ENCODE measurements at places on chromosomes 2 and 18. TPM values are rescaled to one million over a fixed set of nuclear protein-coding genes. Genes with fewer than 3 reads are reported as not detected.
A peak's percentile ranks its signal among the peaks of the same experiment; 100 is the strongest.

The RNF125 gene
- 42.8 TPM for total RNA-seq

The UGT1A8 gene
- total RNA-seq, result not detected

The SPP2 gene
- total RNA-seq, result not detected

The TUBA3E gene
- not detected for total RNA-seq

The SIX3 gene
- not detected for total RNA-seq

The OR6B2 gene
- not detected for total RNA-seq

The SULT6B1 gene
- total RNA-seq, result not detected

The SNRPD1 gene
- 154 TPM for total RNA-seq

The MATN3 gene
- total RNA-seq, result not detected

The MLPH gene
- total RNA-seq, result not detected

DNA sequence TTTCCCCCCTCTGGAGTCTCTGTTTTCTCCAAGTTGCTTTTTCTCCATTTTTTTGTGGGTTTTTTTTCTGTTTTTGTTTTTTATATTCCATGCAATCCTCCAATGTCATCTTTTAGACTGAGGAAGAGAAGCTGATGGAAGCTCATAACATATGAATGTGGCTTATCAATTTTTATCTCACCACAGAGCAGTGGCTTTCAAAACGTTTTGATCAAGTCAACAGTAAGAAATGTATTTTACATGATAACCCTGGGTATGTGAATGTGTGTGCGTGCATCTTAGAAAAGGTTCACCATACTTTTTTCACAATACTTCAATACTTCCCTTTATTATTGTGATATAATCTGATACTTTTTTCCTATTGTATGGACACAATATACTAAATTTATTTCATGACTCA, 64.6 kb upstream of the CDCA7 start:
- no peaks in the 10 kb centered on the region for H3K27me3 ChIP-seq
- H3K36me3 ChIP-seq, result no peaks in the 10 kb centered on the region
- H3K4me3 ChIP-seq, result no peak overlapping the region
- no peaks in the 10 kb centered on the region for H3K4me1 ChIP-seq
- no peak for DNase-seq
- no peak overlapping the region for H3K27ac ChIP-seq

DNA sequence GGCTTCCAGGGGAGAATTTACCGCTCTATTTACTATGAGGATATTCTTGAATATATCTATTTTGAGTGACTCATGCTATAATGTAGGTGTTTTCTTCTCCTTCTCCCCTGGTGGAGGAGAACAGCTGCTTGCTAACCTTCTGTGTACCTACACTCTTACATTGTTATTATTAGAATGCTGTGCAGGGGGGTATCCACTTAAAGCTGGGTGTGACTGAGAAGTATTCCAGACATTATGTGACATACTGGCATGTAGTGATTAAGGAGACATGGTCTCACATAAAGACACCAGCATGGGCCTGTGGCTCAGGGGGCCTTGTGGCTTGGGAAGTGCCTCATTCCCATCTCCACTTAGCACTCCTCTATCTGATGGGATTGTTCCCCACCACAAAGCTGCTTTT, 287.9 kb downstream of the PTPRM start:
- DNase-seq, result no peak
- H3K4me3 ChIP-seq, result no peak overlapping the region
- no peak overlapping the region for H3K27ac ChIP-seq
- no peaks in the 10 kb centered on the region for H3K36me3 ChIP-seq

GRCh38 chr2:53569957-53570727, 197.5 kb upstream of the CHAC2 start:
- no peak overlapping the region for H3K4me3 ChIP-seq
- H3K4me1 ChIP-seq, result no peaks in the 10 kb centered on the region
- no peaks in the 10 kb centered on the region for H3K36me3 ChIP-seq
- H3K27me3 ChIP-seq, result no peaks in the 10 kb centered on the region
- no peak for DNase-seq

DNA sequence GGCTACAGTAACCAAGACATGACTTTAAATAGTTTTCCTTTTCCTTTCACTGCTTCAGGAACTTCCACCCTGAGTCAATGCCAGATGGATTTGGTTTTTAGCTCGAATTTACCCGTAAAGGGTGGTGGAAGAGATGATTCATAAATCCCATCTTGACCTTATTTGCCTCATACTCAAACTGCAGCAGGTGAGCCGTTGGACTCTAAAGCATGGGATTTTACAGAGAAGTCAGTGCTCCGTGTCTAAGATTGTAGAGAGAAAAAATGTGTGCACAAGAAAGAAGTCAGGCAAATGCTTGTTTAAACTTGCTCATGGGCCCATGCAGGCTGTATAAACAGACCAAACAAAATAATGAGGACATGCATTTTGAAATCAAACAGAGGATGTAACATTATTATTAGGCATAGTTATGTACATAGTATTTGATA, 369.7 kb upstream of the TRIB2 start:
- H3K4me3 ChIP-seq, result no peak overlapping the region
- DNase-seq, result no peak
- H3K27ac ChIP-seq, result no peak overlapping the region
- H3K36me3 ChIP-seq, result no peaks in the 10 kb centered on the region
- H3K27me3 ChIP-seq, result no peaks in the 10 kb centered on the region

- no peak overlapping the region for H3K27ac ChIP-seq
- H3K4me3 ChIP-seq, result no peak overlapping the region
- H3K27me3 ChIP-seq, result no peaks in the 10 kb centered on the region
- no peaks in the 10 kb centered on the region for H3K4me1 ChIP-seq
- DNase-seq, result no peak
Measured at GRCh38 chr2:19098467-19099160, 259.8 kb downstream of the OSR1 start.

- no peak overlapping the region for H3K4me3 ChIP-seq
- no peak for DNase-seq
- no peaks in the 10 kb centered on the region for H3K36me3 ChIP-seq
- H3K27me3 ChIP-seq, result no peaks in the 10 kb centered on the region
- H3K4me1 ChIP-seq, result no peaks in the 10 kb centered on the region
Measured at GRCh38 chr2:62142054-62142453, 53.9 kb upstream of the B3GNT2 start.

DNA sequence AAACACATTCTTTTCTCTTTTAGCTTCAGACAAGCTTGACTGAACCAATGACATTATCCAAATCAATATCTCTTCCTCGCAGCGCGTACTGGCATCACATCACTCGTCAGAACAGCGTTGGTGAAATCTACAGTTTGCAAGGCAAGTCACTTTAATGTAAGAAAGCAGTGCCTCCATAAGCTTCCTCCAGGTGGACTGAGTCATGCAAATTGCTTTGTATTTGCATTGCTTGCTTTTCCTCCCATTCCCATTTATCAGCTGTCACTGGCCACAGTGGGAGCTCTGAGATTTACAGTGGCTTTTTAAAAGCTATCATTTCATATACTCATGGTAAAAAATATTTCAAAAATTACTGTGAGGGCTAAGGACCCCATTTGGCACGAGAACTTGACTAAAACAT, 189.9 kb downstream of the CD226 start:
- peaks cover 20% of the 10 kb centered on the region for H3K4me1 ChIP-seq
- no peak overlapping the region for H3K4me3 ChIP-seq
- no peaks in the 10 kb centered on the region for H3K36me3 ChIP-seq
- no peak overlapping the region for H3K27ac ChIP-seq

GRCh38 chr2:23637011-23637778, 252.2 kb downstream of the KLHL29 start:
- H3K36me3 ChIP-seq, result no peaks in the 10 kb centered on the region

DNA sequence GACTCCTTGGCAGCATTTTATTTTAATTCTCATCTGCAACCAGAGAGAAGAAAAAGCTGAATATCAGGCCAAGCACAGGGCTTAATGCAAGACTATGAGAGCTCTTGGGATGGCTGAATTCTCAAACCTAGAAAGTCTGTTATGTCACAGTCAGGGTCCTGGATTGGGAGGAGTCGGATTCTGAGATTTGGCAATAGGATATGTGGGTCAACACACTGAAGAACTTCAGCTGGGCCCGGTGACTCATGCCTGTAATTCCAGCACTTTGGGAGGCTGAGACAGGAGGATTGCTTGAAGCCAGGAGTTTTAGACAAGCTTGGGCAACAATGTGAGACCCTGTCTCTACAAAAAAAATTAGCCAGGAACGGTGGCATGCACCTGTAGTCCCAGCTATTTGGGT, 102.4 kb downstream of the COL3A1 start:
- no peaks in the 10 kb centered on the region for H3K27me3 ChIP-seq
- H3K36me3 ChIP-seq, result no peaks in the 10 kb centered on the region
- no peak overlapping the region for H3K27ac ChIP-seq
- H3K4me1 ChIP-seq, result no peaks in the 10 kb centered on the region
- H3K4me3 ChIP-seq, result no peak overlapping the region

DNA sequence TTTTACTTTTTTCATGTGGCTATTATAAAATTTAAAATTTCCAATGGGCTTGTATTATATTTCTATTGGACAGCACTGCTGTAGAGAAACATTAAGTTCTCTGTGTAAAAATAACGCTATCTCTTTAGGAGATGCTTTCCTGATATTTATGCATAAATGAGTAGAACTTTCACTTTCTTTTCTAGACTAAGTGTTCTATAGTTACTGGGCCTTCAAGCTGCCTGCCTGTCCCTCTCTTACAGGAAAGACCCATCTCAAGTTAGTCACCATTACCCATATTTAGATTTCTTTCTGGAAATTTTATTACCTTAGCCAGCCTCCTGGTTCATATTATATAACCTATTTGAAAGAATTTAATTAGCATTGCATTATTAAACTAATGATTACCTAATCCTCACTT, 4.8 kb downstream of the ITGA4 start:
- peaks cover 43% of the 10 kb centered on the region for H3K4me1 ChIP-seq
- DNase-seq, result no peak
- H3K27me3 ChIP-seq, result no peaks in the 10 kb centered on the region

- H3K27ac ChIP-seq, result no peak overlapping the region
- no peaks in the 10 kb centered on the region for H3K36me3 ChIP-seq
- H3K4me3 ChIP-seq, result no peak overlapping the region
- no peaks in the 10 kb centered on the region for H3K27me3 ChIP-seq
- H3K4me1 ChIP-seq, result peaks cover 10% of the 10 kb centered on the region
Measured at GRCh38 chr2:63983986-63984605, 35.1 kb downstream of the VPS54 start.

- no peak overlapping the region for H3K4me3 ChIP-seq
- no peaks in the 10 kb centered on the region for H3K27me3 ChIP-seq
- no peak overlapping the region for H3K27ac ChIP-seq
- DNase-seq, result no peak
- H3K36me3 ChIP-seq, result no peaks in the 10 kb centered on the region
- no peaks in the 10 kb centered on the region for H3K4me1 ChIP-seq
Measured at GRCh38 chr18:42893977-42894376, 221.5 kb downstream of the RIT2 start.

DNA sequence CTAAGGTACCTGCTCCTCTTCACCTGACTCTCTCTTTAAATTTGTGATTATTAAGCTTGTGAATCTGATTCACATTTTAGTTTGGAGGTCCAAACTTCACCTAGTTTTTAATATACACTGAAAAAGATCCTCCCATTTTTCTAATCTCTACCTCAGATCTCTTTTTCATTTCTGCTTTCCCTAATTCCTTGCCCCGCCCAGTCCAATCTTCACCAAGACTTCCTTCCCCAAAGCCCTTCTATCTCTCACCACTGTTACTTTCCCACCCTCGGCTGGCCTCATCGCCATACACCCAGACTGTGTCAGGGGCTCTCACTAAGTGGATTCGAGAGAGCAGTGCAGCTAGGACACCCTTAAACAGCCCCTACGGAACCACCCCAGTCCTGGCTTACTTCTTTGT, 40.0 kb downstream of the LBH start:
- peaks cover 25% of the 10 kb centered on the region for H3K4me1 ChIP-seq
- no peaks in the 10 kb centered on the region for H3K36me3 ChIP-seq
- no peak overlapping the region for H3K27ac ChIP-seq

- DNase-seq, result no peak
- H3K36me3 ChIP-seq, result no peaks in the 10 kb centered on the region
- no peaks in the 10 kb centered on the region for H3K27me3 ChIP-seq
- no peaks in the 10 kb centered on the region for H3K4me1 ChIP-seq
- no peak overlapping the region for H3K27ac ChIP-seq
- no peak overlapping the region for H3K4me3 ChIP-seq
Measured at GRCh38 chr2:24721470-24721869, 71.7 kb downstream of the PTRHD1 start.

GRCh38 chr2:124702777-124703176, 677.7 kb downstream of the CNTNAP5 start:
- no peaks in the 10 kb centered on the region for H3K27me3 ChIP-seq
- no peaks in the 10 kb centered on the region for H3K36me3 ChIP-seq
- H3K27ac ChIP-seq, result no peak overlapping the region
- no peaks in the 10 kb centered on the region for H3K4me1 ChIP-seq
- no peak overlapping the region for H3K4me3 ChIP-seq

- peaks cover 34% of the 10 kb centered on the region for H3K4me1 ChIP-seq
- H3K27ac ChIP-seq, result no peak overlapping the region
- H3K36me3 ChIP-seq, result no peaks in the 10 kb centered on the region
- peak overlapping the region; percentile 5 for H3K4me3 ChIP-seq
Measured at GRCh38 chr18:74631623-74632350, 34.1 kb downstream of the ZNF407 start.

DNA sequence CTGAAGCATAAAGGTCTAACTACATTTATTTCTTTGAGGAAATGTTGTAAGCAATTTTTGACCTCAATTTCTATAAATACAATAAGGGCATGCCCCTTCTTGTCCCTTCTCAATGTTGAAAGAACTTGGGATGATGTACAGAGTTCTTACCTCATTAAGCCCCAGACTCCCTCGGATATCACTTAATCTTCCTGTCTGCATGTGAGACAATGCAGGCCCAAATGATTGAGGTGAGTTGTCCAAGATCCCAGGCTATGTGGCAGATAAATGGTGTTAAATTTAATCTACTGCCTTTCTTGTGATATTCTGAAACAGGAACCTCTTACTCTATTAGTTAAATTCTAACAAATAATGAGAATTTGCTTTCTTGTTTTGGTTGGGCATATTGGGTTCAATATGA, 1073.4 kb upstream of the GYPC start:
- no peaks in the 10 kb centered on the region for H3K36me3 ChIP-seq
- no peak overlapping the region for H3K4me3 ChIP-seq
- H3K27me3 ChIP-seq, result no peaks in the 10 kb centered on the region
- no peak overlapping the region for H3K27ac ChIP-seq
- DNase-seq, result no peak
- no peaks in the 10 kb centered on the region for H3K4me1 ChIP-seq

DNA sequence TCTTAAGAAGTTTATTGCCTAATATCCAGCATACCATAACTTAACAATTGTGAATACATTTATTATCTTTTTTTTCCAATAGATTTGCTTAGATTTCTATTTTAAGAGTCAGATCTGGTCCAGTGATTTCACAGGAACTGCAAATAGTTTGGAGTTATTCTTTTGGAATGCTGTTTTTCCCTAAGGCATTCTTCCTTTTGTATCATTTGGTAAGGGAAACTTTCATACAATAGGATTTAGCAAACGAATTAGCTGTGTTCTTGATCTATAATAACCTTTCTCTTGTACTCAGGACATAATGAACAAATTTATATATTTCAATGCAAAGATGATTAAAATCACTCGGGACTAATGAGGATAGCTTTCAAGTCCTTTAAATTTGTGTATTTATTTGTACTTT, 201.6 kb downstream of the ERBB4 start:
- H3K4me1 ChIP-seq, result no peaks in the 10 kb centered on the region
- H3K27ac ChIP-seq, result no peak overlapping the region
- no peaks in the 10 kb centered on the region for H3K27me3 ChIP-seq
- no peaks in the 10 kb centered on the region for H3K36me3 ChIP-seq
